ENCODE measurements at places on chromosomes 1 and 21.

DNA sequence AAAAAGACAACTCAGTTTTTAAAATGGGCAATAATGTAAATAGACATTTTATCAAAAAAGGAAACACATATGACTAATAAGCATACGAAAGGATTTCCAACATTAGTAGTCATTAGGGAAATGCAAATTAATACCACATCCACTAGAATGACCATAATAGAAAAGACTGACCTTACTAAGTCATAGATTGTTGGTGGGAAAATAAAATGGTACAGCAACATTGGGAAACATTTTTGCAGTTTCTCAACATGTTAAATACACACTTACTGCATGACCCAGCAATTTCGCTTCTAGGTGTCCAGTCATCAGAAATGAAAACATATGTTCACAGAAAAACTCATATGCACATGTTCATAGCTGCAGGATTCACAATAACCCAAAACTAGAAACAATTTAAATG lies 29.9 kb upstream of the SLC44A3 start:
- no peak for DNase-seq

DNA sequence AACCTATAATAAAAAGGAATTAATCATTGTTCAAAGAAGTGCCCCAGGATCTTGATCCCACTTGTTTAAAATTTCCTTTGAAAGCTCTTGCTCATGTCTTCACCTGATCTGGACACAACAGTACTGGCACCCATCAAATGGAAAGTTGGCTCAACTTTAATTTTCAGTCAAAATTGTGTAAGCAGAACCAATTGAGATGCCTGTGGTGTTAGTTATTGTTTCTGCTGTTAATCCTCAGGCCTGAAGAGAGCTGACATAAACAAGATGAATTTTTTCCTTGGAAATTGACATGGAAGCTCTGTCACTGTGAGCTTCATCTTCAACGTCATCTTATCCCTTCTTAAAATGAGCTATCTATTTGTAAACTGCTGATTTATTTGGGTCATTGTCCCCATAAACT lies 88.3 kb upstream of the TNFSF4 start:
- no peak for DNase-seq

DNA sequence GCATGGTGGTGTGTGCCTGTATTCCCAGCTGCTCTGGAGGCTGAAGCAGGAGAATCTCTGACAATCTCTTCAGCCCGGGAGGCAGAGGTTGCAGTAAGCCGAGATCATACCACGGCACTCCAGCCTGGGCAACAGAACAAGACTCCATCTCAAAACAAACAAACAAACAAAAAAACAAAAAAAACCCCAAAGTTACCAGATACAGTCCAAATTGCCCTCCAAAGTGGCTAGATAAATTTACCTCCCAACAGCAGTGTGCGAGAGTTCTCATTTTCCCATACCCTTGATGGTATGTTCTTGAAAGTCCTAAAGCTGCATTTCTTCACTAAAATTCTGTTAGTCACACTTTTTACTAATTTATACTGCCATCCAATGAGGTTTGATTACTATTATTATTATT lies 3.0 kb upstream of the OTUD3 start:
- DNase-seq = no peak

DNA sequence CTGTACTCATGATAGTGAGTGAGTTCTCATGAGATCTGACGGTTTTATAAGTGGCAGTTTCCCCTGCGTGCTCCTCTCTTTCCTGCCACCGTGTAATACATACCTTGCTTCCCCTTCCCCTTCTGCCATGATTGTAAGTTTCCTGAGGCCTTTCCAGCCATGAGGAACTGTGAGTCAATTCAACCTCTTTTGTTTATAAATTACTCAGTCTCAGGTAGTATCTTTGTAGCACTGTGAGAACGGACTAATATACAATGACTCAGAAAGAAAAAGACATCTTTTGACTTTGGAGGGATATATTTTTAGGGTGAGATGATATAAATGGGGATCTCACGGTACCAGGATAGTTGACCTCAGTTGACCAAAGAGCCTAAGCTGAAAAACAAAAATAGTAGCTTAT lies 74.7 kb upstream of the BACH1 start:
- no peak for DNase-seq

- DNase-seq = no peak
These were observed 49.2 kb upstream of the CCDC190 start for GRCh38 chr1:162910161-162910560.

DNA sequence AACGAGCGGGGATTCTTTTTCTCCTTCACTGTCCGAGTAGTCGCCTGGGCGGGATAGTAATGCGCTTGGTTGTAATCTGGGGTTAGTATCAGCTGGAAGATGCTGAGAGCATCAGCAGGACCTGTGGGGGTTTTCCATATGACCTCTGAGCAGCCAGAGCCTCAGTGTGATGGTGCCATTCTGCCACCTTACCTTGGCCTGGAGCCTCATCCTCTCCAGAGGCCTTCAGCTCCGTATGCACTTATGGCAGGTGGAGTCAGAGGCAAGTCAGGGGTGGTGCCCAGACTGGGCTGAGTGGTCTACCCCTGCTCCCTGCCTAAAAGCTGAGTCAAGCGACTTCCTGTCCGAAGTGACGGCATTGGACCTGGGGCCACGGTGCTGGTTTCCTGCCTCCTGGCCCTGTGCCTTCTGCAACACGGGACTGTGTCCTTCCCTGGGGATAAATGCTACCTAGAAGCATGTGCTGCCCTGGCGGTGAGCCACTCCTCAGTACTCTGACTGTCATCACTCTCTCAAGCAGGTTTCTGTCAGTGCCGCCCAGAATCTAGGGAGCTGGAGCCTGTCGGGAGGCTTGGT lies 24.7 kb downstream of the TENT5C start:
- no peak for DNase-seq

- no peak for DNase-seq
These were observed 583 bp upstream of the B4GALT3 start for GRCh38 chr1:161177936-161178244.

DNA sequence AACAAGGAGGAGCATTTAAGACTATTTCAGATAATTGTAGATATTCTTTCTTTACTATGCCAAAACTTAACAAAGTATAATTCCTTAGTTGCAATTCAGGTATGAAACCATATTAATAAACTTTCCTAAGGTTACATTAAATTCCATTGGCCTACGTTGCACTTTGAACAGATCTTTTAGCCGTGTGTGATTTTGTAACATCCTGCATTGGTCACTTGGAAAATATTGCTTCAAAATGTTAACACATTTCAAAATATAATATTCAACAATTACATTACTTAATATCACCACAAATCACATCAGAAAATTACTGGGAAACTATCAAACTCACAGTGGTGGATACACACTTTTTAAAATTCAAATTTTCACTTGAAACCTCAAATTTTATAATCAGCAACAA lies 20.2 kb downstream of the ETS2 start:
- no peak for DNase-seq

DNA sequence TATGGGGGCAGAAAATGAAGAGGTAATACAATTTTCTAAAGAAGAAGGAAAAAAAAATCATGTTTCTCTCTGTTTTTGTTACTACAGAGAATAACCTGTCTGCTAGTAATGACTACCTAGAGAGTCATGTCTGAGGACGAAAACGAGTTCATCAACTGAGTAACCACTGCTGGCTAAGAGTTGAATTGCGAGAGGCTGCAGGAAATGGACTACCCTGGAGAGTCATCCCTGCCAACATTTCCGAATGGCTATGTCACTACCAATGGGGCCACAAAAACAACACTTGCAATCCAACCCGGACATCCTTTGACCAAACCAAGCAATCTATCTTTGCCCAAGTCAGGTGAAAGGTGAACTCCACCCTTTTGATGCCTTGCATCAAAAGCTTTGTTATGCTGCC lies 120.6 kb downstream of the FCRL5 start:
- DNase-seq = no peak

GRCh38 chr1:923991-924655 lies 400 bp downstream of the SAMD11 start:
- DNase-seq = no peak

All from H54 (cell line).